ENCODE measurements at places on chromosomes 12 and 14. TPM values are rescaled to one million over a fixed set of nuclear protein-coding genes. Genes with fewer than 3 reads are reported as not detected.

The ACRBP gene
- total RNA-seq: 23.4 TPM

The TDRD9 gene
- total RNA-seq: 7.7 TPM

The CCDC196 gene
- total RNA-seq: not detected

The CELA1 gene
- not detected for total RNA-seq

The NFE2 gene
- total RNA-seq: 76.2 TPM
